ENCODE measurements at places on chromosomes 6 and 20. TPM values are rescaled to one million over a fixed set of nuclear protein-coding genes. Genes with fewer than 3 reads are reported as not detected.

KHDC1L gene
- total RNA-seq = not detected

DNA sequence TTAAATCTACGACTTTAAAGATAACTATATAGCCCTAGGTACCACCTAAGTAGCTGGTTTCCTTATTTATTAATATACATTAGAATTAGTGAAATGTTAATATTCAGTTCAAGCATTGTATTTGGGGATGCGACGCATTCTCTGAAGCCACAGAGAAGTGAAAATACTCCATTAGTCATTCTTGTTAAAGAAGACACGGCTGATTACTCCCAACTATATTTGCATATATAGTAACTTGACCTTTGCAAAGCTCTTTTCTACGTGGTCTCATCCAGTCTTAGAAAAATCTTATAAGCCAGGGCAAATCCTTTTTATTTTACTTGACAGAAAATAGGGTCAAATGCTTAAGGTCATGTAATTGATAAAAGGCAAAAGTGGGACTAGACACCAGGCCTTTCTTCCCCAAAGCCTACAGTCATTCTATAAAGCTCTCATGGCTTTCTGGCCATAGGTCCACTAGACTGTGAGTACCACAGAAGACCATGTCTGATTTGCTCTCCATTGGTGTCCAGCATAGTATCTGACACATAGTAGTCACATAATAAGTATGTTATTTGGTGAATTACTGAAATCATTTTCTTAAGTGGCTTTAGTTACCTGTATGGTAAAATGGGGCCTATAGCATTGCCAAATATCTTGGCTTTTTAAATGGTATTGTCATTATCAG is 11.3 kb downstream of the ZHX3 start:
- DNase-seq = no peak

SMAP1 gene
- 15.9 TPM for total RNA-seq

DNA sequence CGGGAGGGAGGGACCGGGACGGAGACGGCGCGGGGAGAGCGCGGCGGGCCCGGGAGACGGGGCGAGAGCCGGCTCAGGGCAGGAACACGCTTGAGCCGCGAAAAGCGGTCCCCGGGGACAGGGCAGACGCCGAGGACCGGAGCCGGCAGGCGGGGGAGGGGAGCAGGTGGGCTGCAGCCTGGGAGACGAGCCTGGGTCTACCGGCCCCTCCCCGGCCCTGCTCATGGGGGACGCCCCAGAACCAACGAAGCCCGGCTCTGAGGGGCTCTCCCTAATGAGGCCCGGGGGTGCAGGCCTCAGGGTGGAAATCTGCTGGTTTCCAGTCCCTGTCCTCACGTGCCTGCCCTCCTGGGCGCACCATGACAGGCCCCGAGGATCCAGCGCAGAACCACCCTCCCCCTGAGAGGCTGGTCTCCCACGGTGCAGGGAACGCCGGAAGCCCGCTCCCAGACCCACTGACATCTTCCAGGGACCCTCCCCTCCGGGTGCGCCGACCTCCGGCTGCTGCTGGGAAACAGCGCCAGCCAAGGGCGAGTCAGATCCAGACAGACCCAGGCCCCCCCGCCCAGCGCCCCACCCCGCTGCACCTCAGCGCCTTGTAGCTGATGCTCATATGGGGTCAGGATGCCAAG is 571 bp upstream of the EEF1A2 start:
- no peak for DNase-seq

GRCh38 chr6:106117579-106117978 is 31.4 kb downstream of the PRDM1 start:
- no peak for DNase-seq

DNA sequence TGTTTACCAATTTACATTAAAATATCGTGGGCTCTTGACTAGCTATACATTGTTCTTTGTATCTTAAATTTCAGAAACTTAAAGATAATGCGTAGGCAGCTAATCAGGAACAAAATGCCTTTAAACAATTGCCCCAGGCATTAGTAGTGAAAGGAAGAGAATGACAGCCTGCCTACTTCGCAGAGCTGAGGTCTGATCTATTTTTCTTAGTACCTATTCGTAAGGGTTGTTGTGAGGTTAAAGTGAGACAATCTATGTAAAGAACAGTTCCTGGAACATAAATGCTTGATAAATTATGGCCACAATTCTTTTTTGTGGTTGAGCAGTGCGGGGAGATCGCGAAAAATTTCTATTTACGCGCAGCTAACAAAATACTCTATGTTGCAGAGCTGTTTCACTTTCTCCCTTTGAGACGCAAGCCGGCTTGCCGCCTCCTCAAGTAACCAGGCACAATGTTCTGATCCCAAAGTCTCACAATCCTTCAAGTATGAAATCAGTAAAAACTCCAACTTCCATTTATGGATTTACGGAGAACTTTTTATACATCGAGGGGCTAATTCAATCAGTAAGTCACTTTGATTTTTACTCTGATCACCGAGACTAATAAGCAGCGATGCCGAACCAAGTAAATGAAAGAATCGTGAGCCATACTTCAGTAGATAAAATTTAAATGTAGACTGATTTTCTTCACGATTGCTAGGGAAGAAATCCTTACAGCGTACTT is 878 bp upstream of the PNRC1 start:
- peak; percentile 88 for DNase-seq

DNA sequence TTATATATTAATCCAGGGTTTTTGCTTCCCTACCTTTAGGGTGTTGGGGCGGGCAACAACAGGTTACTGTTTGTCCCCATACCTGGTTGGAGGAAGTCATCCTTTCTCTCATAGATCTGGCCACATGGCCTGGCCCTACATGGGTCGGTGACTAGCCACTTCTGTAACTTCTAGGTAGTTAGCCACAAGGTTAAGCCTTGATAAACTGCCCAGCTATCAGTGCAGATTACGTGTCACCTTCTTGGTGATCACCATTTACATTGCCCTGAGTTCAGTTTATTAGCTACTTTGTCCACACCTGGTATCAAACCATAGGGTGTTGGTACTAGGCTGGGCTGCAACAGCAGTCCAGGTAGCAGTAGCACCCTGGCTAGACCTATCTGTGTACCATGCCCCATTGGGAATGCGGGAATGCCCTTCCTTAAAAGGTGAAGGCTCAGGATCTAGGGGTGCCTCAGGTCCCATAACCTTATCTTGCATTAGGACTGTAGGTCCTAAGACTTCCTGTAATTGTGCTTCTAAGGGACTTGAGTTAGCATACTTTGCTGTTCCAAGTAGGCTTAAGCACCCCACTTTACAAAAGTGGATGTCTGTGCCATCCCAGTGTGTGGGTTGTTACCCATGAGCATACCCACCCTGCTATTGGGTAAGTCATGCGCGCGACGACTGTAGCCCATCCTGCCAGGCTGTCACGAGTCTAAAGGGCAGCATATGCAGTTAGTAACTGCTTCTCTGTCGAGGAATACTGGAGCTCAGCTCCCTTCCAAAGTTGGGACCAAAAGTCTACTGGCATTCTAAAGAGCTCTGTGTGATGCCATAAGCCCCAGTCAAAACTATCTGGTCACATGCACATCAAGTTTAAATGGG is 5.2 kb downstream of the ZKSCAN3 start:
- DNase-seq = no peak

DNA sequence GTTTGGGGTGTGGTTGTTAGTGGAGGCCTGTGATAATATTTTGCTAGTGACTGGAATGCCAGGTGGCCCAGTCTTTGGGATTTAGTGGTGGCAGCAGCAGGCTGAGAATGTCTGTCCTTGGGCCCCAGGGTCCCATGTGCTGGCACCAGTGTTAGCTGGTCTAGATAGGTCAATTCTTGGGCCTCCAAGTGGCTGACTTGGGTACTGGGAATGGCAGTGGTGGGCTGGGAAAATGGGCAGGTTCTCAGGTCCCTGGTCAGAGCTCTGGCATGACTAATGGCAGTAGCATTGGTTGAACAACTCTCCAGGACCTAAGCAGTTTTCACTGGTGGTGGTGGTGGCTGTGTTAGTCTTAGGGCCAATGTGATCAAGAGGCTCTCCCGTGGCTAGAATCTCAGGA is 50.3 kb downstream of the OLIG3 start:
- DNase-seq = no peak

DNA sequence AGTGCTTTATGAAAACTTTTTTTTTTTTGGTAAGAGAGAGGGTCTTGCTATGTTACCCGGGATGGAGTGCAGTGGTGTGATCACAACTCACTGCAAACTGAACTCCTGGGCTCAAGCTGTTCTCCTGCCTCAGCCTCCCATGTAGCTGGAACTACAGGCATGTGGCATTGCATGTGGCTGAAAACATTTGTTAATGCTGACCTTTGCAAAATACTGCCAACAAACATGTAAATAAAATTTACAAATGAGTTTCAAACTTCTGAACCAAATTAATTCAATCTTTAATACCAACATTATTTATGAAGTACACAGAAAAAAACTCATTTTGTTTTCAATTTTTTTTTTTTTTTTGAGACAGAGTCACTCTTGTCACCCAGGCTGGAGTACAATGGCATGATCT is 26.1 kb upstream of the ZBTB2 start:
- no peak for DNase-seq
